ENCODE measurements at places on chromosomes 6 and 20.

DNA sequence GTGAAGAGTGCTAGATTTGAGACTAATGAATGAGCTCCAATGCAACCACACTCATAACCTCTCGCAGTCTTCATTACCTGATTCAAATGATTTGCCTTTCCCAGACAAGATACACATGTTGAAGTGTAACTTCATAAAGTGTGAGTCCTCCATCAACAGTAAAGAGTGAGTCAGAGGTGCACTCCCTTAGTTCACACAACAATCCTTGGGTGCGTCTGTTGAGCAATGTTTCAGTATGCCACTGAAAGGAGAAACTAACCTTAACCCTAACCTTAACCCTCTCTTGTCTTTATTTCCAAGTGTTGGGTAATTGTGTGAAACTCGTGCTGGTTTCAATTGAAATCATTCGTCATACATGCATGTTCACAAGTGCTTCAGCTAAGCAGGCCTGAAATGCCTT lies 21.0 kb upstream of the RIN2 start:
- DNase-seq = no peak

- no peak for DNase-seq
Measured at GRCh38 chr6:34115403-34115795, 30.5 kb downstream of the GRM4 start.

GRCh38 chr6:161394437-161394836 lies 120.6 kb upstream of the AGPAT4 start:
- DNase-seq = no peak

- DNase-seq = no peak
Measured at GRCh38 chr6:15276036-15276985, 30.4 kb downstream of the JARID2 start.

- DNase-seq = no peak
Measured at GRCh38 chr6:170265655-170266054, 25.2 kb downstream of the DLL1 start.

DNA sequence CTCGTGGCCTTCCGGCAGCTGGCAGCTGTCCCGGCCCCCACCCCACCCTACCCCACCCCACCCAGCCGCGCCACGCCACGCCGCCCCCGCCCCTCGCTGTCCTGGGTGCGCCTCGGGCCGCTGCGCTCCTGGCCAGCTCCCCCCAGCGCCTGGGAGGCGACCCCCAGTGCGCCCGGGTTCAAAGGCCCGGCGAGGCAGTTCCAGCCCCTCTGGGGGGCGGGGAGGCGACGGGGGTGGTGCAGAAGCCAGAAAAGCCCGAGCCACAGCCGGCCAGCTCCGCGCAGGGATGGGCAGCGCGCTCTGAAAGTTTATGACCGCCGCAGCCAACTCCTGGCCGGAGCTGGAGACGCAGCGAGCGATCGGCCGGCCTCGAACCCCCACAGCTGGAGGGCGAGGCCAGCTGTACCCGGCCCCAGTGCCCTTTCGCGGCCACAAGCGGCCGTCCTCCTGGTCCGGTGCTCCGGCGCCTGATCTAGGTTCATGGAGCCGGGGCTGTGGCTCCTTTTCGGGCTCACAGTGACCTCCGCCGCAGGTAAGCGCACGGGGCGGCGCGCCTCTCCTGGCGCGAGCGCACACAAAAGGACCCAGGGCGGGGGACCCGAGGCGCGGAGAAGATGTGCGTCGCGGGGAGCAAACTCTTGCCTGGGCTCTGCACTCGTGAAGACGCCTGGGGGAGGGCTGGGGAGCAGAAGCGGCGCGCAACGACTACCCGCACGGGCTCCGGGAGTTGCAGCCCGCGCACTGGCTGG lies at the start of gene EDN3:
TSS of gene EDN3 (plus strand) at position 279 of the 749 bp plus-strand sequence. CDS start at position 481, 202 bp downstream.
- DNase-seq = no peak

DNA sequence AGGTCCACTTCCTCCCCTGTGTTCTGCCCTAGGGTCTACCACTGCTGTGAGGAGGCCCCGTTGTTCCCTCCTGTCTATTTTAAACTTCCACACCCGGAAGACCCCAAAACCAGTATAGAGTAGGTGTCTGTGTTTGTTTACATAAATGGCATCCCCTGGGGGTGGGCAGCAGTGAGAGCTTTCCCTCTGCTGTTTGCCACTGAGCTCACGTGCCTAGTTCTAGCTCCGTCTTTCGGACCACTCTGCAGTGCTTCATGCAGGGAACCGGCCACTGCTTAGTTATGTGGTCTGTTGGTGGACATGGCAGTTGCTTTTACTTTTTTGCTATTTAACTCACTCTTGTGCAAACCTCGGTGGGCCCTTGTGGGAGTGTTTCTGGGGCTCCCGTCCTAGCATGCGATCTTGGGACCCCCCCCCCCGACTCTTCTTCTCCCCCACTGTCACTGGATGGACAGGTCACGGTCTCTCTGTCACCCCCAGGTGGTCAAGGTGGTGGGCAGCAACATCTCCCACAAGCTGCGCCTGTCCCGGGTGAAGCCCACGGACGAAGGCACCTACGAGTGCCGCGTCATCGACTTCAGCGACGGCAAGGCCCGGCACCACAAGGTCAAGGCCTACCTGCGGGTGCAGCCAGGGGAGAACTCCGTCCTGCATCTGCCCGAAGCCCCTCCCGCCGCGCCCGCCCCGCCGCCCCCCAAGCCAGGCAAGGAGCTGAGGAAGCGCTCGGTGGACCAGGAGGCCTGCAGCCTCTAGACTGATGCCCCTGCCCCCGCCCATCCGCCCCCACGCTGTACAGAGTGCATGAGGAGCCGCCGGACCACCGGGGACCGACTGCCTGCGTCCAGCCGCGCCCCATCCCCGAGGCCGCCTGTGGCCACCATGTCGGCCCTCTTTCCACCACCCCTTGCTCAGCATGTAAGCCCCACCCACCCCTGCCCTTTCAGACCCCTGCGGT lies 40.9 kb downstream of the VSTM2L start:
- no peak for DNase-seq

DNA sequence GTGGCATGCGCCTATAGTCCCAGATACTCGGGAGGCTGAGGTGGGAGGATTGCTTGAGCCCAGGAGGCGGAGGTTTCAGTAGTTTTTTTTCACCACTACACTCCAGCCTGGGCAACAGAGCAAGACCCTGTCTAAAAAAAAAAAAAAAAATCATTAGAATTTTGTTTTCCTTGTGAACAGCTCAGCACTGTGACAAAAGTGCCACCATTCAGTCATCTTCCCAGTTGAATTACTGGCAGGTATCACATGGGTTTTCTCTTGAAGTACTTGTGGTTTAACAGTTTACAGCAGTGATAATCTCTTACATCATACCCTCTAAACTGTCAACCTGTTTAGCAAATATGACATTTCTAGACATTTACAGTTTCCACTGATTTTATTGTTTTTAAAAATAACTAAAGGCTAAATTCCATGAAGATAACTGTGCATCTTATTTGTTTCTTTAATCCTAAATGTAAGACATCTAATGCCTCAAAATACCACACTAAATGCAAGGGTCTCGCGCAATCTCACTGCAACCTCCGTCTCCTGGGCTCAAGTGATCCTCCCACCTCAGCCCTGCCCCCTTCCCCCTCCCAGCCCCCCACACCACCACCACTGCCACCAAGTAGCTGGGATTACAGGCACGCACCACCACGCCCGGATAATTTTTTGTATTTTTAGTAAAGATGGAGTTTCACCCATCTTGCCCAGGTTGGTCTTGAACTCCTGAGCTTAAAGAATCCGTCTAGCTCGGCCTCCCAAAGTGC lies 7.0 kb downstream of the TRPC4AP start:
- DNase-seq = no peak

GRCh38 chr6:16129623-16130401 lies 926 bp downstream of the MYLIP start:
- no peak for DNase-seq

DNA sequence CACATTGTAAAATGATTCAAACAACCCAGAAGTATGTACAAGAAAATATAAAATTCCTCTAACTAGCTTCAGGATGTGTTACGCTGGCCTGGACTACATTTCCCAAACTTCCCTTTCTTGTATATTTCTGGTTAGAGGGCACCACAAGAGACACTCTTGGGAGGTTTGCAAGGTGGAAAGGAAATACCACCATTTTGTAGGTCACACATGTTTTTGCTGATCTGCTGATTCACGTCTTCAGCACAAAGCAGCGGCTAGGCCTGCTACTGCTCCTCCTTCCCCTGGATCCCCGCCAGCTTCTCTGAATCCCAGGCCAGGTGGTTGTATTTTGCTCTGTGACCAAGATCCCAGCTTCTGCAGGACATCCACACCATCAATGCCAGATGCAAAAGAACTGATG lies 104.2 kb downstream of the AGPAT4 start:
- no peak for DNase-seq

- no peak for DNase-seq
Measured at GRCh38 chr6:165969184-165969583, 198.5 kb downstream of the TBXT start.

- no peak for DNase-seq
Measured at GRCh38 chr6:4336778-4337442, 201.5 kb upstream of the ECI2 start.

GRCh38 chr20:7106910-7107309 lies 339.4 kb downstream of the BMP2 start:
- no peak for DNase-seq

- no peak for DNase-seq
Measured at GRCh38 chr6:106773522-106773921, 144.1 kb downstream of the QRSL1 start.

GRCh38 chr6:34201455-34202107 lies 35.1 kb upstream of the HMGA1 start:
- DNase-seq = no peak

DNA sequence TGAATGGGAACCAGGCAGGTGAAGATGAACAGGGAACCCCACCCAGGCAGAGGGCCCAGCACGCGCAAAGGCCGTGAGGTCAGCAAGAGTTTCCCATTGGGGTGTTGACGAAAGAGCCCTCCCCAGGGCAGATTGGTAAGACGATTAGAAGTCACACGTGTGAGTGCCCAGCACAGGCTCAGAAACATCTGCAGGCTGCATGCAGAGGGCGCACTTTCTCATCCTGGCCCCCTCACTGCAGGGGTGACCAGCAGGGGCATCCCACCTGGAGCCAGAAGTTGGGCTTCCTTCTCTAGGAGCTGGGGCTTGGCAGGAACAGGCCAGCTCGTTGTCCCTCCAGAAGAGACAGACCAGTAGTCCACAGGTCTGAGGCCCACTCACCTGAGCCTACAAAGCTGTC lies 38.4 kb downstream of the VSTM2L start:
- no peak for DNase-seq

DNA sequence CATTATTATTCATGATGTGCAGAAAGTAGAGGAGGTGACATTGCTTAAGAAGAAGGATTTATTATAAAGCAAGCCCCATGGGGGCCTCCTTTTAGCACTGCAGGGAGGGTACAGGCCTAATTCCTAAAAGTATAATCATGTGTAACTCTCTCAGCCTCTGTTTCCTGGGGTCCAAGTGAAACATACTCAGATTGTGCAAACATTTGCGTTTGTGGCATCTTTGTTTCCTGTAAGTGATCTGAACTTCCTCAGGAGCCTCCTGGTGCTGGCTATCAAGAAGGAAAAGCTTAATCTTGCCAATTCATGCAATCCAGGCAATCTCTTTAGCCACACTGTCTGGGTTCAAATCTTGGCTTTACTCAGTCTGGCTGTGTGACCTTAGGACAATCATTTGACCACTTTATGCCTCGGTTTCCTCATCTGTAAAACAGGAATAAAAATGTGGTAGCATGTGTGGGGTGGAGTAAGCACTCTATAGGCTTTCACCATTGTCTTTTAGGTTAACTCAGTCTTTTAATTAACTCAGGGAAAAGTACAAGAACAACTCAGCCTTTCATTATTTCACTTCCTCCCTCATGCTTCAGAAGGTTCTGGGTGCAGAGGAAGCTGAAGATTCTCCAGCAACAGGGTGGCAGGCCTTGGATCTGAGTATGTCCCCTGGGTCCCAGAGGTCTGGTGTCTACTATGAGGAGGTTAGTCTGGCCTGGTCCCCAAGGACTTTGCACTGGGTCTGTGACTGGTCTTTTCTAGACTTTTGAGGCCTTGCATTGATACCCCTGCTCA lies 831 bp upstream of the SIRPB2 start:
- DNase-seq = no peak

Data from activated T-cell treated with anti-CD3 and anti-CD28 coated beads for 4 hours (primary cell).